ENCODE measurements at places on chromosomes 2 and 18. TPM values are rescaled to one million over a fixed set of nuclear protein-coding genes. Genes with fewer than 3 reads are reported as not detected.

APLF gene
- 5.8 TPM for total RNA-seq

SLC4A3 gene
- 17.0 TPM for total RNA-seq

SPATS2L gene
- total RNA-seq: 144 TPM

NTSR2 gene
- total RNA-seq: 1.1 TPM

ARL4C gene
- total RNA-seq: 19.2 TPM

FTCDNL1 gene
- 4.2 TPM for total RNA-seq

GNAL gene
- 67.0 TPM for total RNA-seq

CDH2 gene
- total RNA-seq: 58.9 TPM

FSIP2 gene
- 4.3 TPM for total RNA-seq

STPG4 gene
- 0.44 TPM for total RNA-seq

- DNase-seq: peak; percentile 64
These were observed 36.9 kb upstream of the KLF7 start for GRCh38 chr2:207202645-207203044.

GRCh38 chr2:225824748-225825449, 425.4 kb downstream of the NYAP2 start:
- no peak for DNase-seq

GRCh38 chr2:172333235-172333977, 94.0 kb upstream of the ITGA6 start:
- DNase-seq: peak; percentile 39

DNA sequence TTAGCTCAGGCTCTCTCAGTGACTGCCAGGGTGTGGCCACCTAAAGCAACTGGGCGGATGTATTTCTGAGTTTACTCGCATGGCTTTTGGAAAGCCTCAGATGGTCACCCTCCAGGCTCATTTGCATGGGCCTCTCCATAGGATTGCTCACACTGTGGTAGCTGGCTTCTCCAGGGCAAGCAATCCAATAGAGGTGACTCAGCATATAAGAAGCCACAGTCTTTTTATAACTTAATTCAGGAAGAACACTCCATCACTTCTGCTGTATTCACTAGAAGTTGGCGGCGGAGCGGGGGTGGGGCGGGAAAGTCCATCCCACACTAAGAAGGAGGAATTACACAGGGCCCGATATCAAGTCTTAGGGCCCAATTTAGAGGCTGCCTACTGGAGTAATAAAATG, 3.6 kb upstream of the DOK6 start:
- no peak for DNase-seq

DNA sequence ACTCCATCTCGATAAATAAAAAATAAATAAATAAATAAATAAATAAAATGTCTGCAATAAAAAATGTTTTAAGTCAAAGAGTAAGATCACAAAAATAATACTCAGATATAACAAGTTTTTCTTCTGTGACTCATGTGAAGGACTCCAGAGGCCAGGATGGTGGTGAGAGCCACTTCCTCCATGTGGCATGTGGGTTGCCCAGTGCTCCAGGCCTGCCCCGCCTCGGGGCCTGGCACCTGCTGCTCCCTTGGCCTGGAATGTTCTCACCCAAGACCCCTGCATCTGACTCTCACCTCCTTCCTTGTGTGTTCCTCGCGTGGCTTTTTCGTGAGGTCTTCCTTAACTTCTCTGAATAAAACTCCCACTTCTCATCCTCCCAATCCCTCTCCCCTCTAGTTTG, 77.4 kb upstream of the LDLRAD4 start:
- DNase-seq: no peak

GRCh38 chr2:73969356-73969755, 15.4 kb upstream of the TET3 start:
- DNase-seq: no peak

GRCh38 chr2:227472265-227473121, 537 bp downstream of the AGFG1 start:
- DNase-seq: no peak

GRCh38 chr18:48947092-48947491, 3.7 kb downstream of the SMAD7 start:
- no peak for DNase-seq

- no peak for DNase-seq
These were observed 1105.4 kb upstream of the KLHL29 start for GRCh38 chr2:22279541-22279940.

DNA sequence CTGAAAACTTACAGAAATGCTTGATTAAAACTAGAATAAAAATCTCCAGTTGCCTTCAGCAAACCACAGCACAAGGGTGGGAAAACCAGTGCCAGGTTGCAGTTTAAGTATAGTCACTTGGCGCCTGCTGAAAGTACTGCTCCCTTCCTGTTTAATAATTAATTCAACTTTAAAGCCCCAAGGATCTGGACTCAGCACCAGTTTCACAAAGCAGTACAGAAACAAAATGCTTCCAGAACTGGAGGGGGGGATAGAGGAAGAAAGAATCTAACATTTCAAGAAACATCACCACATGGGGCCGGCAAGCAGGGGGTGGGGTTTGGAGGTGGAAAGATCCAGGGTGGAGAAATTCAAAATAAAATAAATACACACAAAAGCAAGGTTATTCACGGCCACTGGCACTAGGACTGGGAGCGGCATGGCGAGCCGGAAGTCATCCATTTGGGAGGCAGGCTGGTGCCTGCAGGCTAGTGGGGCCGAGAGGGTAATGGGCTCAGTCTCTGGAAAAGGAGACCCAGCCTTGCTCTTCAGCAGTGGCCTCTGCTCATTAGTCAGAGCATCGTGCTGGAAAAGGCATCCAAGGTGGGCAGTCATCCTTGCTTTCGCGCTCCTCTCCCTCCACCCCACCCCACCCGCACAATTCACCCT, 85.8 kb downstream of the POU3F3 start:
- DNase-seq: no peak

DNA sequence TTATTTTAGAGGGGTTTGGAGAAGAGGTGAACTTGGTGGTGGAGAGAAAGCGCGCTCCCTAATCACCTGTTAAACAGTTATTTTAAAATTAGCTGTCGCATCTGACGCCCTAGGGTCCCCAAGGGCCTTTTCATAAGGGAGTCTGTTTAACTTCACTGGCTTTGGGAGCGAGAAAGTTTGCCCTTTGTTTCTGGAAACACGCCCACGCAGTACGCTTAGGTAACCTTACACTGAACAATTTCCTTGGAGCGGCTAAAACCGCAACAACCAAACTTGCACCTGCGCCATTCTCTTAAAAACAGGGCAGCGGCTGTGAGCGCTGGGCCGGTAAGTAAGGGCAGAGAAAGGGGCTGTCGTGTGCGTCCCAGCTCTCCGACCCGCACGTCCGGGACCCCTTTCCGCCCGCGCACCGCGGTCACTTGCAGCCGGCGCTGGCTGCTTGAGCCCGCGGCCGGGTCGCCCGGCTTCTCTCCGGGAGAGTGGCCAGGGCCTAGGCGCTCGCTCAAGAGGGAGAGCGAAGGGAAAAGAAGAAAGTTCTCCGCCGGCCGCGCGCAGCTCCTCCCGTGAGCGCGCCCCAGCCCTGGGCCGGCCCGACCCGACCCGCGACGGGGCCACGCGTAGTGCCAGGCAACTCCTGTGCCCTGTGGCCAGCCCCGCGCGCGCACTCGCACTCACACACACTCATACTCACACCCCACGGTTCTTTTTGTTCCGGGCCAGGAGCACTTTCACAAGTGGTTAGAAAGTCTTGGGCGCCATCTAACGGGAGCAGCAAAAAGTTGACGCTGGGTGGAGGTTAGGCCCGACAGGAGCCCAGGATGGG, 19.2 kb downstream of the POU3F3 start:
- DNase-seq: no peak

DNA sequence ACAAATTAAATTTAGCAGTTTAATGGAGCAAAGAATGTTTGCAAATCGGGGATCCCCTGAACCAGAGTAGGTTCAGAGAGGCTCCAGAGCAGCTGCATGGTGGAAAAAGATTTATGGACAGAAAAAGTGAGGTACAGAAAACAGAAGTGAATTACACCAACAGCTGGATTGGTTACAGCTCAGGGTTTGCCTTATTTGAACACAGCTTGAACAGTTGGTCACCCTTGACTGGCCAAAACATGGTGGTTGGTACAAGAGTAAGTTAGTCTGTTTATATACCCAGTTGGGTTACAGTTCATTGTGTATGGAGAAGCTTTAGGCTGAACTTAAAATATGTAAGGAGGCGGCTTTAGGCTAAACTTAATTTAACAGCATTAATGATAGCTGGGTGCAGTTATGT, 5.4 kb upstream of the CDCA7 start:
- DNase-seq: no peak

GRCh38 chr2:9266711-9267110, 60.1 kb downstream of the ASAP2 start:
- DNase-seq: no peak

DNA sequence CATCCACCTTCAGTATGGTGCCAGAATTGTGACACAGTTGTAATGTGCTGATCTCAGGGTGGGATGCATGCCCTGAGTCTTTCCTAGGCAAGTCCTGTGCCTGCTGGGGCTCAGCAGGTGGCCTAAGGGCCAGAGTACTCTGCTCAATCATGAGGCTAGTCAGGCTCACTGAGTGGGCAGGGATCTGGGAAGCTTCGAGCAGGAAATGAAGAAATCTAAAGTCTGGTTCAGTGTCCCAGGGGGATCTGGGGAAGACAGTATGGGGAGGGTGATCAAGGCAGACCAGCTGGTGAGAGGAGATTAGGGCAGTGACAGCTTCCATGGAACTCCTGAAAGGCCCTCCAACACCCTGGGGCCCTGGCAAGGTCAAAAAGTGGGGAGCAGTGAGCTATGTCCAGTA, 8.9 kb upstream of the ANKRD29 start:
- DNase-seq: no peak

DNA sequence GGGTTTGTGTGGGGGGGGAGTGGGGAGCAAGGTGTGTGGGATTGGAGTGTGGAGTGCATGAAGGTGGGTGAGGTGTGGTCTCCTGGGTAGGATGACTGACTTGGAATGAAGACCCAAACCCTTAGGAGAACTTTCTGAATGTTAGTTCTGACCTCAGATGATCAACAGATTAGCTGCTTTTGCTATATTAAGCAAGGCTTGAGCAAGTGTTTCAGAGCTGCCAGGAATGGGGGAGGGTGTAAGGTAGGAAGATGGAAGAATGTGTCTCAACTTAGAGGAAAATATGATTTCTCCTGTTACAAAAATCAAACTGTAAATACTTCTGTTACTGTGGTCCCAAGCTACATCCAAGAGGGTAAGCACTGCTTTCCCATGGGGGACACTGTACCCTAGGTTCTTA, 273.6 kb downstream of the TGIF1 start:
- DNase-seq: no peak

DNA sequence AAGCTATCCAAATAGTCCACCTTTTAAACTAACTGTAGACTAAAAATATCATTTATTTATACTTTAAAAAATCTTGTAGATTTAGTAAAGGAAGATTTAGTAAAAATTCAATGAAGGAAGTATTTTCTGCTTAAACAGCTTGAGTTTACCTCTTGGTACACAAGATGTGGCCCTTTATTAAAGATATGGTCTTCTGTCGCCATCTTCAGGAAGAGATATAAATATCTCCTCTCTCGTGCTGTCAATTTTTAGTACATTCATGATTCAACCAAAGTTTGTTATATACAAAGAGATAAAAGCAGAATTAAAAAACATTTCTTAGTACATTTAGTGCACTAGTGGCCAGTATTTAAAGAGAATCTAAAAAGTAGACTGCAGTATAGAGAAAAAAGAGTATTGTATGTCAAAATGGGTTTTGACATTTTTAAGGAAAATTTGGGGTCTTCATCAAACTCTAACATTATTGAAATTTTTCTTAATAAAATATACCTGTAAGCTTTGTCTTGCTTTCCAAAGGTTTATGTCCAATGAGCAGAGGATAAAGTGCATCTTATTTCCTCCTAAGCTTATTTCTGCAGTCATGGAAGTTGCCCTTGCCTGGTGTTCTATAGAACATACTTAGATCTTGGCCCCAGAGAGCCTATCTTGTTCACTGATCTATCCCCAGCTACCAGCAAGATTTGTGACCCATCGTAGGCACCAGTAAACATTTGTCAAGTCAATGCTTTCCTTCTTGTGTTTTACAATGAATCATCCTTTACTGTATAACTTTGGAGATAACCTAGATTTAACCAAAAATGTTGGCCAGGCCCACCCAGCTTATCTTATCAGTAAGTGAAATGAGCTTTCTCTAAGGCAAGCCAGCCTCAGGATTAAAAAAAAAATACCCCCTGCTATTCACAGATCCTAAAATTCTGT, 18.5 kb upstream of the EML6 start:
- DNase-seq: no peak

DNA sequence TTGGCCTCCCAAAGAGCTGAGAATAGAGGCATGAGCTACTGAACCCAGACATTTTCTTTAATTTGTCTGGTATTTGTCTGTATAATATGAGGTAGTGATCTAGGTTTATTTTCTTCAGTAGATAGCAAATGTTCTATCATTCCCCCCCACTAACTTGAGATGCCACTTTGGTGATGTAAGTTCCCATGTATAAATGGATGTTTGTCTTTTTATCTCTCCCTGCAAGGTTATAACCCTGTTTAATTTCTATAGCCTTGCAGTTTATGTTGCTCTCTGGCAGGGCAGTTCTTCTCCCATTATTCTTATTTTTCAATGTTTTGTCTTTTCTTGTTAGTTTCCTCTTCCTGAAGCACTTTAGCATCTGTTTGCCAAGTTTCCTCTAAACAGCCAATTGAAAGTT, 39.1 kb upstream of the MAP4K4 start:
- no peak for DNase-seq

- no peak for DNase-seq
These were observed 59.1 kb downstream of the RMDN2 start for GRCh38 chr2:37984176-37984575.

DNA sequence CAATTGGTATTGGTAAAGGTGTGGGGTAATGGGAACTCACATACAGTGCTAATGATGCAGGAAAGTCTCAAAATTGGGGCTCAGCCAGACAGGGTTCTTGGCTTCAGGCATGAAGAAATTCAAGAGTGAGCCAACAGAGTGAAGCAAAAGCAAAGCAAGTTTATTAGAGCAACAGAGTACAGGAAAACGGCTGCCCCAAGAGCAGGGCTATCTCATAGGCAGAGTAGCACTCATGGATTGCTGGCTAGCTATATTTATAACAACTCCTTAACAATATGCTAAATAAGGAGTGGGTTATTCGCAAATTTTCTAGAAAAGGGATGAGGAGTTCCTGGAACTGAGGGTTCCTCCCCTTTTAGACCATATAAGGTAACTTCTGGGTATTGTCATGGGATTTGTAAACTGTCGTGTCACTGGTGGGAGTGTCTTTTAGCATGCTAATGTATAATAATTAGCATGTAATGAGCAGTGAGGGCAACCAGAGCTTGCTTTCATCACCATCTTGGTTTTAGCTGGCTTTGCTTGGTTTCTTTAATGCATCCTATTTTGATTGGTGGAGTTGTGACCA, 233.8 kb upstream of the NOL4 start:
- DNase-seq: peak; percentile 5

GRCh38 chr2:197486175-197486574, 13.5 kb downstream of the HSPD1 start:
- DNase-seq: no peak

GRCh38 chr2:216799873-216800431, 59.9 kb downstream of the TNP1 start:
- no peak for DNase-seq

DNA sequence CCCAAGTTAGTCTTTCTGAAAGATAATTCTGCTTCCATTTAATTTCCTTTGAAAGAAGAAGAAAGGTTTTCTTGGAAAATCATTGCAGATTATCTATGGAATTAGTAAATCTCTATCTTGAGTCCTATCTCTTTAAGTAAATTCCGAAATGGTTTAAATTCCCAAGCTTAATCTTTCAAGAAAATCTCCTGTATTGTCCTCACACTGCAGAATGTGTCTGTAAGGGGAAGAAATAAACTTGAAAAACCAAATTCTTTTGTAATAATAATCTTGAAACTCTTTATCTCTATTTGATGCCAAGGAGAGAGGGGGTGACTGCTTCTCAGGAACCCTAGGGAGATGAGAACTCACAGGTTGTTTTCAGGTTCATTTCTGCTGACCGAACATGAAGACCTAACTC, 150.8 kb upstream of the ARHGAP28 start:
- DNase-seq: no peak

- no peak for DNase-seq
These were observed 13.1 kb downstream of the CROCC2 start for GRCh38 chr2:240919161-240919781.
